ENCODE measurements at places on chromosomes 7 and 10.

GRCh38 chr7:4247106-4247876 is 434.8 kb upstream of the FOXK1 start:
- no peak for DNase-seq

DNA sequence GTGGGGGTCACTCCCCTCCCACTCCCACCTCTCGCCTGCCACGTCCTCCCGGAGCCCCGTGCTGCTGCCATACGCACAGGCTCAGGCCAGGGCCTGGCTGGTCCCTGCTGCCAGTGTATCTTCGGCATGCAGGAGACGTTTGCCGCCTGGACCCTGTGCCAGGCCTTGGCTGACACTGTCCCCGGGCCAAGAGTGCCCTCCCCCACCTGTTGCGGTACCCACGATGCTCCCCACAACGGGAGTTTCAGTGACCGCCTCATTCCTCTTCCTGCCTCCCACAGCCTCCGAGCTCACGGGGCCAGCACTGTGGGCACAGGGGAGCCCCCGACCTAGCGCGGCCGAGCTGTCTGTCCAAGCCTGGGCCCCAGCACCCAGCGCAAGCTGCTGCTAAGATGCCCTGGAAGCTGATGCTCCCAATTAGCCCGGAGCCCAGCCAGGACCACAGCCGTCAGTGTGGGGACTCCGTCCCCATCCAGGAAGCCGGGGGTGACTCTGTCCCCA is 7.4 kb downstream of the TTYH3 start:
- DNase-seq = peak; percentile 42

- DNase-seq = no peak
These were observed 1.7 kb downstream of the NKX6-2 start for GRCh38 chr10:132783940-132784865.

DNA sequence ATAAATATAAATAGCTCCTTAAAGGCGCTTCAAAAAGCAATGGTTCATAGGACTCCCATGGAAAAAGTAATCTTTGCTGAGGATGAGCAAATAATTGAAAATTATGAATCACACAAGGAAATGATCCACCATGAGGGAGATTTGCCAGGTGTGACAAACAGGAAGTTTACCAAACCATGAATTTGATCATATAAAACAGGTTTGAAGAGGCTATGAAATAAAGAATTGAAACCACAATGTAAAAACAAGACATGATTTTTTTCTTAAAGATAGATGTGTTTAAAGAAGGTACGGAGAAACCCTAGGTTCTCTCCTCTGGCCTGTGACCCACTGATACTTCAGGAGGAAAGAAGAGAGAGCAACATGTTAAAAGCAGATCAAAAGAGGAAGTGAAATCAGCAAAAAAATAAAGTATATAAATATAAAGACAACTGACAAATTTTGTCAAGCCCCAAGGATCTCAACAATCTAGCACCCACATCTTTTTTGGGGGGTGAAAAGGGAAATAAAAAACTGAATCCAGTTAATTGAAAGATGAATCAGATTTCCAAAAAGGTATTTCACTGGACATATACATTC is 111.3 kb upstream of the ASAH2 start:
- DNase-seq = no peak

GRCh38 chr7:157537056-157537455 is 200.3 kb downstream of the DNAJB6 start:
- no peak for DNase-seq

- no peak for DNase-seq
These were observed 550.3 kb downstream of the GRM8 start for GRCh38 chr7:126702242-126703016.

All from substantia nigra (tissue), 51 donors.